ENCODE measurements at places on chromosomes 2 and 18. TPM values are rescaled to one million over a fixed set of nuclear protein-coding genes. Genes with fewer than 3 reads are reported as not detected.

Gene OR6B2
- not detected for total RNA-seq

Gene MRPL53
- total RNA-seq, result 18.4 TPM

Gene MERTK
- total RNA-seq, result 34.6 TPM

Gene MSGN1
- total RNA-seq, result not detected

Gene MYO3B
- total RNA-seq, result under 0.01 TPM

Gene ACADL
- total RNA-seq, result not detected

Gene ANKRD30B
- not detected for total RNA-seq

Gene LOXHD1
- total RNA-seq, result not detected

Gene NYAP2
- not detected for total RNA-seq

Gene ATP6V1B1
- total RNA-seq, result 0.07 TPM

Gene MYO5B
- 0.27 TPM for total RNA-seq

Gene CNDP1
- total RNA-seq, result not detected

Gene LIPG
- total RNA-seq, result 78.5 TPM

Gene CROCC2
- not detected for total RNA-seq

Gene GATA6
- 23.8 TPM for total RNA-seq

Gene CFAP65
- total RNA-seq, result not detected

Gene AQP4
- not detected for total RNA-seq

Gene MAIP1
- 19.0 TPM for total RNA-seq

Gene DDX18
- total RNA-seq, result 80.5 TPM

Gene GKN2
- not detected for total RNA-seq
